ENCODE measurements at places on chromosomes 5 and 9. TPM values are rescaled to one million over a fixed set of nuclear protein-coding genes. Genes with fewer than 3 reads are reported as not detected.

- no peak for DNase-seq
These were observed 14.6 kb upstream of the LAMC3 start for GRCh38 chr9:130994135-130995085.

DNA sequence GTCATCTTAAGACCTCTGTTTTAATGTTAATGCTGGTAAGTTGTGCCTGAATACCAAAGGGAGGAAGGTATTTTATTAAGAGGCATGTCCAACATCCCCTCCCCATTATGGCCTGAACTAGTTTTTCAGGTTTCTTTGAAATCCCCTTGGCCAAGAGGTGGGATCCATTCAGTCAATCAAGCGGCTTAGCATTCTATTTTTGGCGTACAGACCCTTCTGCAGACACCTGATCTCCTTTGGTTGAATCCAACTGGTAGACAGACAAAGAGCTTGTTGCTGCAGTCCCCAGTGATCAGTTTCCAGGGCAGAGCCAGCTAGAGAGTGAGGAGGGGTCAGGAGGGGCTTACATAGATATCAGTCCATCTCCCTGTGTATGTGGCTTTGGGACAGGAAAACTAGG, 7.9 kb upstream of the KCNMB1 start:
- no peak for DNase-seq

DNA sequence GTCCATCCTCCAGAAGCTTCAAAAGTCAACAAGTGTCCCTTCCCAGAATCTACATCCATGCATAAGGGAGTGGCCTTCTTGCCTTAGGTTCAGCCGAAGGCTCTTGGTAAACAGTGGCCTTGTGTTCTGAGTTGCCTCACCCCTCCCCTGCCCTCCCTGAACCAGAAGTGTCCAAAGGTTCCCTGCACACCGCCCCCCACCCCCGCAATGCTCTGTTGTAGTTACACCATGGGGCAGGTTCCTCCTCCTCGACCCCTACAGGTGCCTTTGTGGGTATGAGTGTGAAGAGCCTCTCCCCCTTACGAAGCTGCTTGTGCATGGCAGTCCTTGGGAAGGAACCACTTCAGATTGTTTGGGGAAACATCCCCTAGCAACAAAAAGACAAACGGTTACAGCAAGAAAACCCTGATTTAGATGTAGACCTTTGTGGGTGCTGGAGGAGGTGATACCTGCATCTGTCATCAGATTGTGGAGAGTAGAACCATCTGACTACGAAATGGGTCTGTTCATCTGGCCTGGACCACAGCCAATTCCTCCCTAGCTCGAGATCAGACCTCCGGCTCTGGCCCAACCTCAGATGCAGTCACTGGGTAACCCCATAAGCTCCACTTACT, 7.1 kb downstream of the SPACA9 start:
- DNase-seq = no peak

DNA sequence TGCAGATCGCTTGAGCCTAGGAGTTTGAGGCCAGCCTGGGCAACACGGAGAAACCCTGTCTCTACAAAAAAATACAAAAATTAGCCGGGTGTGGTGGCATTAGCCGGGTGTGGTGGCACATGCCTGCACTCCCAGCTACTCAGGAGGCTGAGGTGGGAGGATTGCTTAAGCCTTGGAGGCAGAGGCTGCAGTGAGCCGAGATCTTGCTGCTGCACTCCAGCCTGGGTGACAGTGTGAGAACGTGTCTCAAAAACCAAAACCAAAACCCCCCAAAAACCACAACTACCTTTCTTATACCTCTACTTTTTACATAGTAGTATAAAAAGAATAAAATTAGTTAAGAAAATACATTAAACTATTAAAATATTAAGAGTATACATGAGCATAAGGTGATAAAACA, 121.2 kb downstream of the RAPGEF6 start:
- no peak for DNase-seq

DNA sequence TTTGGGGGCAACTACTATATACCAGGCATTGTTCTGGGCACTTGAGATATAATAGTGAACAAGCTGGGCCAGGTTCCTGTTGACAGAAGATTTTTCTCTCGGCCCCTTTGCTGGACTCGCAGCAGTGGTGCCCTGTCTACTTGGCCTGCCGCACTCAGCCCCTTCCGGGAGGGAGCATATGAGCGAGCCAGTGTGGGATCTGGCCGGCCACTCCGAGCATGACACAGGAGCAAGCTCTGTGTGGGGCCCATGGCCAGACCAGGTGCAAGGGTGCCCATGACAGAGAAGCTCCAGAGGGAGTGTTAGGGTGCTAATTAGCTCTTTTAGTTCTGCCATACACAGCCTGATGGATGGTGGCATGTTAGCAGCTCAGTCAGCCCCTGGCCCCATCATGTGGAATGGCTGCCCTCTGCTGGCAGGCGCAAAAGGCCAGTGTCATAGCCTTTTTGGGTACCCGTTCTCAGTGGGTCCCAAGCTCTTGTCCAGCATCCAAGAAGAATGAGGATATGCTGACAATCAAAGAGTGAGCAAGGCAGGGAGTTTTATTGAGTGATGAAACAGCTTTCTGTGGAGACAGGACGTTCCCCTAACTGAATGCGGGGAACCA, 9.3 kb upstream of the KIF4B start:
- DNase-seq = peak; percentile 78

DNA sequence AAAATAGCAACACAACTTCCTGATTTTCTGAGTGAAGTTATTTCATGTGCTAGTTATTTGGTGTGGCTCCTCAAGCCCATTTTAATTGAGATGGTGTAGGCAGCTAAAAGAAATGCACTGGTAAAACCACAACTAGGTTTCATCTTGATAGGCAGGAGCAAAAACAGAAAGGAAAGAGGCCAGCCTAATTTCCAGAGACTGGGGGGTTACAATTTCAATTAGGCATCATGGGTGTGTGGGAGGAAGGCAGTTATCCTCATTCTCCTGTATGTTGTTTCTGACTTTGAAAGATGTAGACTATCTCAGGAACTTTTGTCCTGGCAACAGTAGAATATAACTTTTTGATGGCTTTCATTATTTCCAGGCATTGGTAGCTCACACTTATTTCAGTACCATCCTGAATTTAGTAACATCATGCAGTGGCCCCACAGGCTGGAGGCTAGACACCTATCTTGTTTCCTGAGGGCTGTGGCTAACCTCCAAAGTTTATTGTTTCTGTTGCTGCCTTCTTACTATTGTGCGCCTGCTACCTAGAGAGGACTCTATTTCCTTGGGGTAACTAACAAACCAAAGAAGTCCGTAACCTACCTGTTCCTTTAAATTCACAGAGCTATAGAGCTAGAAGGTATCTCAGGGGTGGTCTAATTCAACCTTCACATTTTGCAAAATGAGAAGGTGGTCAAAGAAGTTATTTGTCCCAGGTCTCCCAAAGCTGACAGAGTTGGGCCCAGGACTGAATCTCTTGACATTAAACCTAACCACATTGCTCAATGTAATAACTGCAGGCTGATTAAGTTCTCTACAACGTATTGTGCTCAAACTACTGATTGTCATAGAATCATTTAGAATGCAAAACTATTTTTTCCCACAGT, 42.4 kb downstream of the FYB1 start:
- DNase-seq = no peak

GRCh38 chr5:1846583-1846982, 36.1 kb downstream of the IRX4 start:
- DNase-seq = no peak

- DNase-seq = no peak
These were observed 1.6 kb downstream of the PDGFRB start for GRCh38 chr5:150153957-150154617.

- DNase-seq = peak; percentile 96
These were observed 194.0 kb downstream of the EFNA5 start for GRCh38 chr5:107476783-107477182.

- no peak for DNase-seq
These were observed 89.3 kb downstream of the SEMA5A start for GRCh38 chr5:9456435-9457042.

GRCh38 chr5:84378420-84378819, 6.3 kb downstream of the EDIL3 start:
- no peak for DNase-seq

DNA sequence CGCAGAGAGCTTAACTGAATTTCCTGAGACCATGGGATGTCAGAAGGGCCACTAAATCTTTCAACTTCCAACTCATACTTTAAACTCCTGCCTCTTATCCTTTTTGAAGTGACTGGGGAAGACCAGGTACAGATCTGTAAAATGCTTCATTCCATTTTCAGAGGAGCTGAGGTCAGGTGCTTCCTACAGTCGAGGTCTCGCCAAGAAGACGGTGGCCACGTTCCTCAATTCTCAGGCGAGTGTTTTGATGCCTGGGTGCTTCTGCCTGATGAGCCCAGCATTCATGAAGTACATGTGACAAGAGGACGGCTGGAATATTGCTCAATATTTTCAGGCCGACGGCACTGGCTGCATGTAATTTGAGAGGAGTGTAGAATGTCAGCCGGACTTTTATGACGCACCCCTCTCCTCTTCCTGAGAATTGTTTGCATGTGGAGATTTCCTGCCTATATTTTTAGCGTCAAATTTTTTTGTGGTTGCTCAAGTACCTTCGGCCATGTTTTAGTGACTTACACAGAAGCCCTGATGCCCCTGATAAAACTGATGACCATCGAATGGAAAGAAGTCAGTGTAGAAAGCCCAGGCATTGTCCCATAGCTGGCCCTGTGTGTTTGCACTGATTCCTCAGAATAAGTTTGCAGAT, 38.8 kb upstream of the GLRX start:
- peak; percentile 87 for DNase-seq

GRCh38 chr9:110410961-110411360, 73.3 kb upstream of the TXNDC8 start:
- no peak for DNase-seq

DNA sequence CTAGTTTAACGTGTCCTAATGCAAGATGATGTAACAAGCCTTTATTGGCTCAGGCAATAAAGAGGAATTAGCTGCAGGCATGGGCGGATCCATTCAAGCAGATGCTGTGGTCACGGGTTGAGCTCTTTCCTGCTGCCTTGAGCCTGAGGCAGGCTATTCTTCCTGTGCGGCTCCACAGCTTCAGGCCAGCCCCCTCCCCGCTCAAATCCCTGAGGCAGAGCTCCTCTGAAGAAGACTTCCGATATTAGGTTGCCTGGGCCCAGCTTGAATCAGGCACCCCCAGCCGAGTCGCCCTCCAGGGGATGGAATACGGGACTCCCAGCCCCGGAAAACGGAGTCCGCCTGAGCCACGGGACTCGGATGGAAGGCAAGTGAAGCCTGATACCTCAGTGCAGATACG, 95.0 kb upstream of the RUFY1 start:
- no peak for DNase-seq

- peak; percentile 76 for DNase-seq
These were observed 128.6 kb upstream of the GRHPR start for GRCh38 chr9:37293664-37294524.

DNA sequence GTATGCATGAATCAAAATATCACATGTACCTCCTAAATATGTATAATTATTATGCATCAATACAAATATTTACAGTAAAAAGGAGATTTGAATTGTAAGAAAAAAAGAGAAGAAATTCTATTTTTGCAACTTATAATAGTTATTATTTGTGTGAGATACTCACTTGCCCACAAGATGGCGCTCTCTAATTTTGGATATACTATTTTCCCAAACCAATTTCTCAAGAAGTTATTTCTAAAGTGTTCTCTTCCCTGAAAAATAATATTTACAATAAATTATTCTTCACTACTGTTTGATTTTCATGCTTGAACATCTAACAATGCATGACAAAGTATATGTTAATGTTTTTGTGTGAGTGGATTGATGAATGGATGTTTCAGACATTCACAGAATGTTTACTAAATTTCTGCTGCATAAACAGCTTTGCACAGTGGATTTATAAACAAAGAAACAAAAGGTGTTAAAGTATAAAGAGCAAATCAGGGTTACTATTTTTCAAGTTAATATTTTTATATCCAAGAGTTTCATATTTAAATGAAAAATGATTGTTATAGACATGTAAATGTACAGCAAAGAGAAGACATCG, 503.4 kb downstream of the PDE4D start:
- peak; percentile 62 for DNase-seq

DNA sequence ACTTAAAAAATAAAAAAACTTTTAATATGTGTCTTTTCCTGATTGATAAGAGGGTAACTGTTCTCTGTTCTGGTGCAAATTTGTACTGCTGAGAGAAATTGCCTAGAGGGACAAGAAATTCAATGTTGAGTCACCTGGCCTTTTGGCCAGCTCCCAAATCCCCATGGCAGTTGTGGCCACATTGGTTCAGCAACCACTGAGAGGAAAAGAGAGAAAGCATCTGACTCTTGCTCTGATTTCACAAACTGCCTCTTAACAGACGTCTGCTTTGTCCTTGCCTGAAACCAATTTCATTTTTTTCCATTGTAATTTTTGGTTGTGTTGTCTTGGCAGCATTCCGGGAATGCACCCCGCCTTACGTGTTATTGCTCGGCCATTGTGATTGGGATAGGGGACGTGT, 42.4 kb downstream of the NTRK2 start:
- no peak for DNase-seq

DNA sequence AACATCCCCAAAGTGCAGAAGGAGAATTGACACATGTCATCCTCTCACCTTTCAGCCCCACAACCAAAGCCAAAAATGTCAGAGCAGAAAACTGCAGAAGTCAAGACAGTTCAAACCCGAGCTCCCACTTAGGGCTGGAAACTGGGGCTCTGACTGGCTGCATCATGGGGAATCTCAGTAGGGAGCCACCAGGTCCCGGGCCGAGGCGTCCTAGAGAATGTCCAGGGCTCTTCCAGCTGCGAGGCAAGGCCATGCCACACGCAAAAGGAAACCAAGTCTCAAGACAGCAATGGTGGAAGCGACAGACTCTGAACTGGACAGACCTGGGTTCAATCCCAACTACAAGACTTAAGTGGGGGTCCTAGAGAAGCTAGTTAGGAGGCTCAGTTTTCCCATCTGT, 13.8 kb downstream of the SH3PXD2B start:
- DNase-seq = no peak

GRCh38 chr5:148880197-148880596, 53.8 kb downstream of the ADRB2 start:
- DNase-seq = no peak

FBP1 gene
- 2.2 TPM for total RNA-seq

ANKDD1B gene
- 1.1 TPM for total RNA-seq

PCDHA1 gene
- total RNA-seq = 0.17 TPM

GKAP1 gene
- total RNA-seq = 2.6 TPM

GFI1B gene
- total RNA-seq = not detected

PIP5K1B gene
- total RNA-seq = not detected

WWC1 gene
- 26.2 TPM for total RNA-seq

PCDHGA2 gene
- 1.4 TPM for total RNA-seq

PRDM9 gene
- not detected for total RNA-seq

NTMT1 gene
- total RNA-seq = 20.1 TPM

C9orf153 gene
- 0.14 TPM for total RNA-seq

ZNG1E gene
- total RNA-seq = 33.7 TPM

UNC13B gene
- 48.1 TPM for total RNA-seq

PCDHA10 gene
- total RNA-seq = 0.17 TPM

SLC6A3 gene
- total RNA-seq = not detected
